ENCODE measurements at places on chromosomes 4 and X.

DNA sequence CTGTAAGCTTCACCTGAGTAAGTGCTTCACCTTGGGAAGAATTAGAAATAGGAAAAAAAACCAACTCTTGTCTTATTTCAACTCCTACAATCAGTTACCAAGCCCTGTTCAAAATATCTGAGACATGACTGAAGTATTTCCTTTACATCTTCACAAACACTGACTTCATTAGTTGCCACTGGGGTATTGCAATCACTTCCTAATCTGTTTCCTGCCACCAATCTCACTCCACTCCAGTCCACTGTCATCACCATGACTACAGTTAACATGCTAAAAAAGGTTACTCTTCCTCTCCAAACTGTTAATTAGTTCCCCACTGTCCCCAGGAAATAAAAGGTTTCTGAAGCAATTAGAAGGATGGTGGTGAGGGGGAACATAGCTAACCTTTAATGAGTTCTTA is 3.3 kb upstream of the SUPT20HL1 start:
- no peak for DNase-seq
- no peak overlapping the region for H3K4me3 ChIP-seq
- no peak overlapping the region for H3K27ac ChIP-seq

DNA sequence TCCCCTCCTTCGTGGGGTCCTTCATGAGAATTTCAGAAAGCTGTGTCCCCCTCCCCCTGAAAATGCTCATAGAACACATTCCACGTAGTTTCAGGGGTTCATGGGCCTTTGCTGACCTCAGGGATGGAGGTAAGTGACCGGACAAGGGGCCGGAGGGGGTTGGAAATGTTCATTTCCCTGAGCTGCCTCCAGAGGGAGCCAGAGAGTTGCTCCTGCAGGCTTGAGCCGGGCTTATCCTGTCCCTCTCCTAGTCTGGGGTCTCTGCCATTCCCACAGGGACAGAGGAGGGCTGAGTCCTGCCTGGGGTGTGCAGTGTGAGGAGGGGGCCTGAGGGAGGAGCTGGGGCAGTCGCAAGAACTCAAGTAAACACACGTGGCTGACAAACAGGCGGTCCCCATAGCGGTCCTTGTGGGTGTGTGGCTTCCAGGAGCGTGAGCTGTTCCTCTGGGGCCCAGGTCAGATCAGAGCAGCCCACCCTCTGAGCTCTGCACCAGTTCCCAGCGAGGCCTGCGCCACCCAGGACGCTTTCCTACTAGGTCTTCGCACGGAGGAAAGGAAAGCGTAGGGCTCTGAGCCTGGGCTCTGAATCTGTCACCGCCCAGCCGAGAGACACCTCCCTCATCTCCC is 62.5 kb downstream of the WFS1 start:
- no peak overlapping the region for H3K27ac ChIP-seq
- H3K36me3 ChIP-seq, result no peaks in the 10 kb centered on the region
- no peak overlapping the region for H3K4me3 ChIP-seq
- DNase-seq, result no peak
- H3K27me3 ChIP-seq, result peaks cover 19% of the 10 kb centered on the region

- no peak overlapping the region for H3K4me3 ChIP-seq
- no peak for DNase-seq
- peaks cover 13% of the 10 kb centered on the region for H3K36me3 ChIP-seq
These were observed 26.3 kb downstream of the UPF3B start for GRCh38 chrX:119826399-119826959.

DNA sequence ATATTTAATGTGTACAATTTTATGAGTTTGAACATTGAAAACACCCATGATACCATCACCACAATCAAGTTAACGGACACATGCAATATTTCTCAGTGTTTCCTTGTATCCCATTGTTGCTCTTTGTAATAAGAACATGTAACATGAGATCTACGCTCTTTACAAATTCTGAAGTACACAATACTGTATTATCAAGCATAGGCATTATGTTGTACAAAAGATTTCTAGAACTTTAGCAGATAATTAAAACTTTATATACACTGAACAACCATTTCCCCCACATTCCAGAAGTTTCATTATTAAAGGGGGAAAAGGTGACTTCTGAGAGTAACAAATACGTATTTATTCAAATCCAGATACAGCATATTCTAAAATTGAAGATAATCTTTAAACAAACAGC is 114.5 kb downstream of the SLC10A7 start:
- no peak overlapping the region for H3K4me3 ChIP-seq
- H3K27me3 ChIP-seq, result no peaks in the 10 kb centered on the region
- no peak for DNase-seq
- no peak overlapping the region for H3K27ac ChIP-seq

DNA sequence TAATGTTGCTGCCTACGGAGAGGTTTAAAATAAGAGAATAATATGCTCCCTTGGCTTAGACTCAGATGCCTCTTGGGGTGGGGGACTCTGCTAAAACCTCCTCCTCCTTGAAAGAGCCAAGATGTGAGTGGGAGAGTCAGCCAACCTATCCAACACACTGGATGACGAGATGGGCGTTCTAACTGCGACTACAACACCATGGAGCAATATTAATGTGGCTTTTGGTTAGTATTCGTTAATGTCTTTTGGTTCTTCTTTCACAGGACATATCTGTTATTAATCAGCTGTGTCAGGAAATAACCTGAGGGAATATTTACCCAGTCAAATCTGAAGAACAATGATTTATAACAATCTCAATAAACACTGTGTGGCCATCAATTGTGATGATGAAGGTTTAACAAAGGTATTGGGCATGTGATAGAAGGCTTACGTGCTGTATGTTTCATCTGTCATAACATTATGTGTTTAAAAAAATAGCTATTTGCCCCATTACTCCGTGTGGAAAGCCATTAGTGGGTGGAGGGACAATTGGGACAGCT is 143.5 kb upstream of the FTHL17 start:
- DNase-seq, result no peak
- no peaks in the 10 kb centered on the region for H3K27me3 ChIP-seq

GRCh38 chr4:130077275-130077674 is 981.3 kb downstream of the C4orf33 start:
- no peaks in the 10 kb centered on the region for H3K4me1 ChIP-seq
- H3K36me3 ChIP-seq, result no peaks in the 10 kb centered on the region
- no peak overlapping the region for H3K4me3 ChIP-seq
- no peak for DNase-seq
- no peak overlapping the region for H3K27ac ChIP-seq

GRCh38 chr4:177147668-177148067 is 162.0 kb upstream of the NEIL3 start:
- no peaks in the 10 kb centered on the region for H3K4me1 ChIP-seq
- H3K4me3 ChIP-seq, result no peak overlapping the region
- DNase-seq, result no peak
- no peaks in the 10 kb centered on the region for H3K36me3 ChIP-seq
- H3K27ac ChIP-seq, result no peak overlapping the region

DNA sequence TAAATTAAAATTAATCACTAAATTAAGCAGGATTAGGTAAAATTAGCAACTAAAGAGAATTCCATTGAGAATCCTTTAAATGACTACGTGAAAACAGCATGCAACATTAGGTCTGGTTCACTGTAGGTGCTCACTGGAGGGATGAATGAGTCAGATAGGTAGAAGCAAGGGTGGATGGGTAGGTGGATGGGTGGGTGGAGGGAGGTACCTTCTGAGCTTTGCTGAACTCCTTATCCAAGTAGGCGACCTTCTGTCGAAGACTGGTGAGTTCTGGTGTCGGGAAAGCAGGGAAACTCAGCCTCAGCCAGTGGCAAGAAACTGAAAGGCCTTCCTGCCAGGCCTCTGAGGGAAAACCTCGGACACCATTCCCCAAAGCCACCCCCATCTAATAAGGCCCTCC is 3.0 kb downstream of the GRIPAP1 start:
- no peak overlapping the region for H3K27ac ChIP-seq
- no peak overlapping the region for H3K4me3 ChIP-seq
- peaks cover 24% of the 10 kb centered on the region for H3K4me1 ChIP-seq

All from memory B cell (primary cell).